GOT3 (cell line): ENCODE measurements at places on chromosomes 5 and 9.

GRCh38 chr5:78162253-78162862, 132.1 kb downstream of the AP3B1 start:
- no peak for DNase-seq

GRCh38 chr5:91484662-91485061, 101.5 kb upstream of the ARRDC3 start:
- no peak for DNase-seq

- no peak for DNase-seq
These were observed 18.8 kb upstream of the RPL26L1 start for GRCh38 chr5:172940268-172941066.

DNA sequence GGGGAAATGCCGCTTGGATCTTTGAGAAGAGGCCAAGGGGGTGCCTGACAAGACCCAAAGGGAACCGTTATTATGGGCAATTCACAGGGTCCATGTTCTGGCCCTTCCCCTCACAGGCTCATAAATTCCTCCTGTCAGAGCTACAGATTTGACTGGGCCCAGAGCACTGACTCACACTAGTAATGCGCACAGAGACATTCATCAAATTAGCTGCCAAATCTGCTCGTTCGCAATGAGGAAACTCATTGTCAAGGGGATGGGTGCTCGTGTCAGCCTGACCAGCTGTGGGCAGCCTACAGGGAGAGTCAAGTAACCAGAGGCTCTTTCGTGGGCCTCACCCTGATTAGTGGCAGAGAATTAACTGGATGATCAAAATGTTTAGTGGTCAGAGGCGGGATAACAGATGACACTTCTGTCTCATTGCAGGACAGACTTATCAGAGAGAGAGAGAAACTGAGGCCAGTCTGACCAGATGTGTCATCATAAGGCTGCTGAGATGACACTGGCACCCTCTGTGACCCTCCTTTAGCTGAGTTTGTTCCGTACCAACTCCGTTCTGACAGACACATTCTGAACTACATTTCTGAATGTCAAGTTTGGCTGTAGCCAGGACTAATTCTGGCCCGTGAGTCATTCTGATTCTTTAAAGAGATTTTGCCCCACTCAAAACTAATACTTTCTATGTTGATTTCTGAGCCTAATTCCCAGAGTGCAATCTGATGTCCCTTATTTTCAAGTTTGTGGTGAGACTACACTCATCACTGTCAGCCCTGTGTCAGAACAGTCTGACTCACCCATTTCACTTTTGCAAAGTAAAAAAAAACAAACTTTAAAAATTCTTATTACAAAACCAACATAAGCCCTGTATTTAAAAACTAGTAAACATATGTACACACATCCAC, 377.1 kb downstream of the ACTL7B start:
- DNase-seq: no peak

GRCh38 chr5:134794819-134795218, 36.2 kb downstream of the DDX46 start:
- no peak for DNase-seq

DNA sequence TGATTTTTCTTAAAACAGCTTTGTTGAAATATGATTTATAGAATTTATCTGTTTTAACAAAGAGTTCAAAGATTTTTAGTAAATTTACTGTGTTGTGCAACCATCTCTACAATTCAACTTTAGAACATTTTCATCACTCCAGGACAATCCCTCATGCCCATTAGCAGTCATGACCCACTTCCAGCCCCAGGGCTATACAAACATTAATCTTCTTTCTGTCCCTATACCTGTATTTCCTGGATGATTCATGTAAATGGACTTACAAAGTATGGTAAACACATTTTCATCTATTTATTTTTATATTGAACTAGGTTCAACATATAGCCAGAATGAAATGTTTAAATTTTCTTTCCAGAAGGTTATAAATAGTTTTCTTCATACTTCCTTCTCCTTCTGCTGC, 127.8 kb upstream of the CCDC180 start:
- DNase-seq: no peak

GRCh38 chr5:170336065-170336464, 38.5 kb upstream of the LCP2 start:
- DNase-seq: no peak

DNA sequence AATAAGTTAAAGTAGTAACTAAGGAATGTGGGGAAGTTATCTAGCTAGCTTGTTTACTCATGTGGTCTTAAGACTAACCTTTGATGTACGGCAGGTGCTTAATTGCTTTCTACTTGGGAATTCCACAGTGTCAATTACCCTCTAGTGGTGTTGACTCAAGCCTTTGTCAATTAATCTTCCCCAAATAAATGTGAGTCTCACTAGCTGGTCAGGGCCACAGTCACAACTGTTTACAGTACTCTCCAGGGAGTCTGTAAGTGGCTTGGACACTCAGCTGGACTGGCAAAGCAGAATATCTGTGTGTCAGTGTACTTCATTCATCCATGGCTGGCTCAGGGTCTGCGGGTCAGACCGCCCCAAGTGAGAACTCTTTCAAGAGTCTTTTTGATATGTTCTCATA, 30.8 kb downstream of the SMIM3 start:
- DNase-seq: no peak

GRCh38 chr5:61919920-61920319, 386.1 kb upstream of the KIF2A start:
- DNase-seq: no peak

DNA sequence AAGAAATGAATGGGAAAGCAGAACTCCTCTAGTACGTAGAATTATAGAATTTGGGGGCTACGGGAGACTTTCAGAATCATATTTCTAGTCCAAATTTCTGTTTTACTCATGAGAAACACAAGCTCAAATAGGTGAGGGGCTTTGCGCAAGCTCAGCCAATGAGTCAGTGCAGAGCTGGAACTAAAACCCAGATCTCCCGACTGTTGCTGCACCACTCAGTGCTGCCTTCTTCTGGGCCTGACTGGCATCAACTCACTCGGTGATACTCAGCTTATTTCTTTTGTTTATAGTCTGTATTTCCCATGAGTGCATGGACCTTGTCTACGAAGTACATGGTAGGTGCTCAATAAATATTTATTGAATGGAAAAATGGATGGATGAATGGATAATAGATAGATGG, 280.2 kb downstream of the CDK5RAP2 start:
- DNase-seq: no peak

DNA sequence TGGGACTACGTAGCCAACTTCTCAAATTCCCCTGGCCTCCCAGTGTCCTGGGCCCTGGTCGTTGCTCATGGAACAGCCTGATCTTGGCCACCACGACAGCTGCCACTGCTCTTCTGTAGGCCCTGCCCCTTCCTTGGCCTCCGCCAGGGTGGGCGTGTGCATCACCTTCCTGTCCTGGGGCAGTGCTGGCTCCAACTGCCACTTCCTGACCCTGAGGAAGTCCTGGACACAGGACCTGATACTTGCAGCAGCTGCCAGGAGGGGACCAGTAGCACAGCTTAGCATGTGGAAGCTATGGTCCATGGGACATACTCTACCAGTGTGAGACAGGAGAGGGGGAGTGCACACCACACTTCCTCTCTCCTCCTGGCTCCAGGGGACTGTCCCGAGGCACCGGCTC, 145.2 kb downstream of the TENT4A start:
- no peak for DNase-seq

DNA sequence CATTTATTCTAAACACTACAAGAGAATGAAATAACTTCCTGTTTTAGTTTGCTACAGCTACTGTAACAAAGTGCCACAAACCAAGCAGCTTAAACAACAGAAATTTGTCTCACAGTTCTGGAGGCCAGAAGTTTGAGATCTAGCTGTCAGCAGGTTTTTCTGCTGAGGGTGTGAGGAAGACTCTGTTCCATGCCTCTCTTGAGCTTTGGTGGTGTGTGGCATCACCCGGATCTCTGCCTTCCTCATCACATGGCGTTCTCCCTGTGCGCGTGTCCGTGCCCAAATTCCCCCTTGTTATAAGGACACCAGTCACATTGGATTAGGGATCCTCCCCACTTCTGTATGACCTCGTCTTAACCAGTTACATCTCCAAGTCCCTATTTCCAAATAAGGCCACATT, 97.7 kb downstream of the CFAP95 start:
- no peak for DNase-seq

GRCh38 chr9:83992407-83992806, 11.8 kb downstream of the RMI1 start:
- DNase-seq: no peak

DNA sequence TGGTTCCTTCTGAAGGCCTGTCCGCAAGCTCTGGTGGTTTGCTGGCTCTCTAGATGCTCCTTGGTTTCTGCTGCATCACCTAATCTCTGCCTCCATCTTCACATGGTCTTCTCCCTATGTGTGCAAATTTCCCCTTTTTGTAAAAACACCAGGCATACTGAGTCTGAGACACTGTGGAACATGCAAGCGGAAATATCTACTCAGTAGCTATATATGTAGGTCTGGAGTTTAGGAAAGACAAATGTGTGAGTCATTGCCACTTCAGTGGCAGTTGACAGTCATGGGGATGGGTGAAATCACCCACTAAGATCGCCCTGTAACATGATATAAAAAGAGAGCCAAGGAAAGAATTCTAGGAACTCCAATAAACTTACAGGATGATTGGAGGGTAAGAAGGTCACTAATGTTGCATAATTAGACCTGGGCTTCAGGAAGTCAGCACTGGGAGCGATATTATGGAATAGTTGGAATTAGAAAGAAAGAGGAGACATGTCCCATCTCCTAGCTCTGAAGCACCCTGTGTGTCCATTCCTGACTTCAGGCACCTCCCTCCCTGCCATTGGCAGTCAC, 22.7 kb upstream of the UBLCP1 start:
- no peak for DNase-seq

DNA sequence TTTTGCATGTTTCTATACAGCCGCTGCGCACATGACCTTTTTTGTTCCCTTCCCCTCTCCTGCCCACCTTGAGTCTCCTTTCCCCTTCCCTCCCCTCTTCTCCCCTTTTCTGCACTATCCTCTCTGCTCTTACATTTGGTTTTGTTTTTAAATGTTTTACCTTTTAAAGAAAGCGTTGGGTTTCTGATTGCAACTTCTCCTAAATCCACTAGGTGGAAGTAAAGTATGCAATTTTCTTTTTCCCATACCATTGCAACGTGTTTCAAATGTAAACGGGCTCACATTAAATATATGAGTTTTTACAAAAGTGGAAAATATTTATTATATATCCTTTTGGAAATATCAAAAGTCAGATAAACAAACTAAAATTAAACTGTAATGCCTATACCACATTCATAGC, 500.9 kb downstream of the DIRAS2 start:
- no peak for DNase-seq

- DNase-seq: no peak
These were observed 67.9 kb downstream of the XRCC4 start for GRCh38 chr5:83145241-83145640.

DNA sequence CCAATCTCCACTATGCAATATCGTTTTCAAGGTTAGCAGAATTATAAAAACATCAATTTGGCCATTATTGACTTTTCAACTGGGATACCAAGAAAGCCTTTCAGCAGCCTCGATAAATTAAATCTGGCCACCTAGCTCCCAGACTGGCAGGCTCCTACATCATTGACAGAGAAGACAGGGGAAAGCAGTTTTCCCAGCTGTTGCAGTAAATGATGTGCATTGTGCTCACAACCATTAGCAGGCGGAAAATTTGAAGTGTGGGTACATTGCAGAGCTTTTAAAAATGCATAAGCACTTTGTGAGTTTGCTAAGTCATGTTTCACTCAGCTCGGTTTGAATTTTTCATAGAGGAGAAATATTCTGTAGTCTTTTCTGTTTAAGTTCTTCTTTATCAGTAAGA, 297.9 kb downstream of the KCTD16 start:
- DNase-seq: no peak

- peak; percentile 38 for DNase-seq
These were observed 13.1 kb downstream of the HMHB1 start for GRCh38 chr5:143824851-143825720.
